CD8-positive, alpha-beta memory T cell (primary cell): ENCODE measurements at places on chromosomes 6 and 20.

DNA sequence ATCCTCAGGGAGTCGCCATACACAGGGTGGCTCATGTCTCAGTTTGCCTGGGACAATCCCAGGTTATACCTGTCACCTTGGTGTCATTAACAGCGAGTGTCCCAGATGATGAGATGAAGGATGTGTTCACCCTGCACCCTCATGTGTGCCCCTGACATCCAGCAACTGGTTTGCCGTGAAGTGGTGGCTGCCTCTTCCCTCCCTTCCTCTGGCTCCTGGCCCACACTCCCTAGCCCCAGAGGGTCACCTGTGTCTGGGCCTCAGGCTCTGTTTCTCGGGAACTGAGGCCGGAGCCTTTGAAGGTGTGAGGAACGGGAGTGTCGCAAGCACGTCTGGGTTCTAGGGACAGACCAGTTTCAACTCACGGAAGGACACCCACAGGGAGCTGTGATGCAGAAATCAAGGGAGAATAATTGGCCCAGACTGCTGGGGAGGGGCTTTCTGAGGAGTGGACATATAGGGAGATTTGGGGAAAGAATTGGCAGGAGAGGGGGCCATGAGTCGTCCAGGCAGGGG is 35.8 kb upstream of the PHACTR3 start:
- H3K4me1 ChIP-seq = peaks cover 9% of the 10 kb centered on the region
- H3K4me3 ChIP-seq = no peak overlapping the region
- H3K36me3 ChIP-seq = no peaks in the 10 kb centered on the region
- H3K27ac ChIP-seq = no peak overlapping the region

GRCh38 chr20:63751471-63752271 is 12.1 kb downstream of the SLC2A4RG start:
- H3K4me3 ChIP-seq = peak overlapping the region; percentile 40
- H3K36me3 ChIP-seq = no peaks in the 10 kb centered on the region
- no peak for DNase-seq

DNA sequence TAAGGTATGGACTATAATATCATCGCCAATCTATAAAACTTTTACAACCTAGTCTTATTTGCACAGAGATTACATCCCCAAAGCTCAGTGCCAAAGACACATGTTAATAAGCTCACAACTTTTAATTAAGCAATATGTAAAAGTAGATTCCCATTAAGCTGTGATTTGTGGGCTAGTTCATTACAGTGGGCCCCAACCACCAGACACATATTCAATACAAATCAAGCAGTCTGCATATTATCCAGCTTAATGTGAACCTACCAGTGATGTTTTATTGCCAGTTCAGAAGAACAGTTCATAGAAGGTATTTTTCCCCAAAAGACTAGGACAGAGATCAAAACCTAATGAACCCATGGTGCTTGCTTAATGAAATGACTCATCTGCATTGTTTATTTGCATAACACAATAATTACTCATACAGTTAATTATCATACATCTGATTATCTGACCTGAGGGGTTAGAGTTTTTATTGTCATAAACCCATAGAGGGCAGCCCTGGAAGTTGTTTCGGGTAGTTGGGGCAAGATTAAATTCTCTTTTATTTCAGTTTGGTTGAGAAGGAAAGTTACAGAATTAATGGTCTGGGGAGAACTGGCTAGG is 831.0 kb downstream of the TFAP2A start:
- no peak overlapping the region for H3K4me3 ChIP-seq
- no peaks in the 10 kb centered on the region for H3K27me3 ChIP-seq
- H3K4me1 ChIP-seq = no peaks in the 10 kb centered on the region
- H3K36me3 ChIP-seq = no peaks in the 10 kb centered on the region

GRCh38 chr20:64166721-64167615 is 2.7 kb downstream of the MYT1 start:
- peaks cover 16% of the 10 kb centered on the region for H3K27me3 ChIP-seq
- no peak for DNase-seq
- no peak overlapping the region for H3K27ac ChIP-seq
- no peak overlapping the region for H3K4me3 ChIP-seq

- DNase-seq = no peak
- no peak overlapping the region for H3K4me3 ChIP-seq
- no peak overlapping the region for H3K27ac ChIP-seq
- H3K4me1 ChIP-seq = no peaks in the 10 kb centered on the region
- no peaks in the 10 kb centered on the region for H3K27me3 ChIP-seq
Observed at GRCh38 chr6:150586850-150587359, 12.8 kb upstream of the PLEKHG1 start.

- DNase-seq = no peak
- H3K27me3 ChIP-seq = no peaks in the 10 kb centered on the region
- H3K4me1 ChIP-seq = no peaks in the 10 kb centered on the region
- no peak overlapping the region for H3K27ac ChIP-seq
Observed at GRCh38 chr6:139832493-139833305, 458.3 kb upstream of the CITED2 start.

- no peak overlapping the region for H3K4me3 ChIP-seq
- no peak for DNase-seq
- no peak overlapping the region for H3K27ac ChIP-seq
Observed at GRCh38 chr6:109686566-109687265, 4.3 kb downstream of the AK9 start.

DNA sequence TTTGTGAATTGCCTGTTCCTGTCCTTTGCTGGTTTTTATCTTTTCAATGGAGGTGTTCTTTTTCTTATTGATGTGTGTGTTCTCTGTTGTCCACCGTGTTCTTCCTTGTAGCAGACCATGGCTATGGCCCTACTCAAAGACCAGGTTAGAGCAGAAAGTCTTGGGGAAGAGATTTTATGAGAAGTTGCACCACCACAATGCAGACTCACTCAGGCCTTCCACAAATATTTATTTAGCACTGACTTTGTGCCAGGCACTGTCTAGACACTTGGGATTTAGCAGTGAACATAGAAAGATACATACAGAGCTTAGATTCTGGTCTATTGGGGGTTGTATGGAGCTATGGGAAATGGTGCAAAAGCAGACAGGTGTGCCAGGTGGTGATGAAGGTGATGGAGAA is 98.8 kb downstream of the DTD1 start:
- no peaks in the 10 kb centered on the region for H3K27me3 ChIP-seq
- no peak for DNase-seq
- H3K4me3 ChIP-seq = no peak overlapping the region
- no peaks in the 10 kb centered on the region for H3K36me3 ChIP-seq

- no peaks in the 10 kb centered on the region for H3K27me3 ChIP-seq
- H3K27ac ChIP-seq = no peak overlapping the region
- DNase-seq = no peak
- no peak overlapping the region for H3K4me3 ChIP-seq
Observed at GRCh38 chr6:109743739-109744138, 52.6 kb downstream of the FIG4 start.

DNA sequence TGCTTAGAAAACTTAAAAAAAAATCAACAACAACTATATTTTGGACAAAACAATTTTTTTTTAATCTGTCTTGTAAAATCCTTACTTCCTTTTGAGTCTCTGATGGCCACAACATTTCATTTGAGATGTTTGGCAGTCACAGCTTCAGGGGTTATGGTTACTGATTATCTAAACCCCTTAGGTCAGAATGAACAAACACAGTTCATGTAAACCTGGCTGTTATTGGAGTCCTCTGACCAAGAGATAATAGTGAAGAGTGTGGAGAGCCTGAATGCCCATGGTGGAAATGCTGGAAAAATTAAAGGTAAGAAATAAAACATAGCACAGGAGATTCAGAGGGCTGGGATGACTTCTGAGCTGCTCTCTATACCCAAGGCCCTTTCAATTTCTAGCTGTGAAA is 38.2 kb downstream of the TMX4 start:
- H3K27me3 ChIP-seq = no peaks in the 10 kb centered on the region
- H3K4me3 ChIP-seq = no peak overlapping the region
- DNase-seq = no peak
- H3K36me3 ChIP-seq = peaks cover 15% of the 10 kb centered on the region
- H3K27ac ChIP-seq = no peak overlapping the region

DNA sequence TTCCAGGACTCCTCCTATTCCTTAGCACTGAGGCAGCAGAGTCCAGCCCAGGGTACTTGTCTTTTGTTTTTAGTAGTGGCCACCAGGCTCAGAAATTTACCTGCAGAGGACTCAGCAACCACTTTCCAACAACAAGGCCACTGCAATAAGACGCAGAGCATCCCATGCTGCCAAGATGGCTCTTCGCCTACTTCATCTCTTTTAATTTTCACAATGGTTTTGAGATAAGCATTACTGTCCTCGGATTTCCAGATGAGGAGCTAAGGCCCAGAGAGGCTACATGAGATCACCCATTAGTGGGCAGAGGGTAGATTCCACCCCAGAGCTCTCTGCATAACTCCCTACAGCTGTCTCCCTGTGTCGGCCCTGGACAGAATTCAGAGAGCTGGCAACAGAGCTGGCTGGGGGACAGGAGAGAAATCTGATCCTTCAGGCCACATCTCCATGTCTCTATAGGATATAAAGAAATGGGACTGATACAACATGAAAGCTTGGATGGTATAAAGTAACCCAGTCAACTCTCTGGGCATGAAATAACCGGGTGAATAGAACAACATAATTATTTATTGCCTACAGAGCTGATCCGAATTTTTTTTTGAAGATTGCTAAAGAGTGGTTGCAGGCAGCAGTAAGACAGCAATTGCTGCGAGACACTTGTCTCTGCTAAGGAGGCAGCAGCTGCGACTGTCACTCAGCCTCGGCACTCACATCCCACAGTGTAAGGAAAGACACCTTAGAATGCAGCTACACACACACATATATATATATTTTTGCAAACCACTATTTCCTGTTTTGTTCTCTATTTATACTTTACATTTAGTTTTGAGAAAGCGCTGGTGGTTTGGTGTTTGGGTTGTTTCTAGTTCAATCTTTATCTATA is 37.2 kb downstream of the SCML4 start:
- no peaks in the 10 kb centered on the region for H3K27me3 ChIP-seq
- no peaks in the 10 kb centered on the region for H3K36me3 ChIP-seq
- peaks cover 85% of the 10 kb centered on the region for H3K4me1 ChIP-seq
- peak; percentile 60 for DNase-seq
- peak overlapping the region; percentile 9 for H3K27ac ChIP-seq
- peak overlapping the region; percentile 33 for H3K4me3 ChIP-seq

GRCh38 chr6:7758456-7758855 is 32.6 kb downstream of the BMP6 start:
- H3K4me3 ChIP-seq = no peak overlapping the region
- no peaks in the 10 kb centered on the region for H3K4me1 ChIP-seq
- no peaks in the 10 kb centered on the region for H3K36me3 ChIP-seq
- H3K27me3 ChIP-seq = no peaks in the 10 kb centered on the region
- DNase-seq = no peak

GRCh38 chr6:43267619-43268354 is 24.5 kb downstream of the TTBK1 start:
- H3K4me3 ChIP-seq = no peak overlapping the region
- DNase-seq = no peak
- H3K36me3 ChIP-seq = no peaks in the 10 kb centered on the region
- H3K27ac ChIP-seq = no peak overlapping the region

DNA sequence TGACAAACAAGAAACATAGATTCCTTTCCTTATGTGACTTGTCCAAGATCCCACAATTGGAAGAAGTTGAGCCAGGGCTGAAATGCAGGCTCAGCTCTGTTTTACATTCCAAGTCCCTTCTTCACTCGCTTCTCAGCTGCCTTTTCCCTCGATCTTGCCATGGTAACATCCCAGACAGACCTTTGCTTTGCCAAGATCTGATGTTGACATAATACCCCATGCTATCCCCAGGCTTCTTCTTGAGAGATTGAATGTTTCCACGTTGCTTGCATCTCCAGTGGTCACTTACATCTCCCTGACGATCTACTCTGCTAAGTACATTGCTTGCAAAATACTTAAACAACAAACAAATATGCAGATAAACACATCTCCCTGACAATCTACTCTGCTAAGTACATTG is 63.5 kb downstream of the TBXT start:
- no peak overlapping the region for H3K27ac ChIP-seq
- no peaks in the 10 kb centered on the region for H3K36me3 ChIP-seq
- H3K4me1 ChIP-seq = no peaks in the 10 kb centered on the region
- H3K4me3 ChIP-seq = no peak overlapping the region

DNA sequence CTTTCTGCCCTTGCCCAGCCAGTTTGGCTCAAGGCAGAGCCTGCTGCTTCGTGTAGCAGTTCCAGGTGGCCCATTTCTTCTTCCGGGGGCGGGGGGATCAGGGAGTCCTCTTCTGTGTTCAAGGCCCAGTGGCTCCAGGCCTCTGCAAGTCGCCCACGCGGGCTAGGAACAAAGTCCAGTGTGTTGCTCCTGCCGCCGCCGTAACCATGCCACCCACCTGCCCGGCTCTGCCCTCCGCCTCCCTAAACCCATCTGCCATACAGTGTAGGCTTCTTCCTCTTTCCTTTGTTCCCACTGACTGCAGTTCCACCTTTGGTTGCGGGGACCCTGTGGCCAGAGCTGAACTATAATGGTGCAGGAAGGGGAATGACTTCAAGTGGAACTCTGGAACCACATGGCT is 43.9 kb upstream of the SRF start:
- no peaks in the 10 kb centered on the region for H3K27me3 ChIP-seq
- no peak overlapping the region for H3K4me3 ChIP-seq
- H3K27ac ChIP-seq = no peak overlapping the region
- H3K4me1 ChIP-seq = no peaks in the 10 kb centered on the region
- no peak for DNase-seq
- H3K36me3 ChIP-seq = no peaks in the 10 kb centered on the region

- no peak overlapping the region for H3K27ac ChIP-seq
- peaks cover 35% of the 10 kb centered on the region for H3K4me1 ChIP-seq
- no peaks in the 10 kb centered on the region for H3K27me3 ChIP-seq
Observed at GRCh38 chr6:11275598-11275997, 43.1 kb upstream of the NEDD9 start.

- H3K27ac ChIP-seq = no peak overlapping the region
- H3K27me3 ChIP-seq = peaks cover 6% of the 10 kb centered on the region
- no peak for DNase-seq
- no peak overlapping the region for H3K4me3 ChIP-seq
- peaks cover under 1% of the 10 kb centered on the region for H3K4me1 ChIP-seq
- no peaks in the 10 kb centered on the region for H3K36me3 ChIP-seq
Observed at GRCh38 chr6:28643017-28643740, 117.5 kb downstream of the GPX5 start.

DNA sequence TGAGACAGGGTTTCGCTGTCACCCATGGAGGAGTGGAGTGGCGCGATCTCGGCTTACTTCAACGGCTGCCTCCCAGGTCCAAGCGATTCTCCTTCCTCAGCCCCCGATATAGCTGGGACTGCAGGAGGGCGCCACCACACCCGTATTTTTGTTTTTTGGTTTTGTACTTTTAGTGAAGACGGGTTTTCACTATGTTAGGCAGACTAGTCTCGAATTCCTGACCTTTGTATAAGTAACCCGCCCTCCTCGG is 115.4 kb upstream of the BTN3A2 start:
- no peaks in the 10 kb centered on the region for H3K27me3 ChIP-seq
- DNase-seq = no peak
- H3K36me3 ChIP-seq = no peaks in the 10 kb centered on the region
- H3K4me1 ChIP-seq = peaks cover 10% of the 10 kb centered on the region
- H3K27ac ChIP-seq = peak overlapping the region; percentile 74

DNA sequence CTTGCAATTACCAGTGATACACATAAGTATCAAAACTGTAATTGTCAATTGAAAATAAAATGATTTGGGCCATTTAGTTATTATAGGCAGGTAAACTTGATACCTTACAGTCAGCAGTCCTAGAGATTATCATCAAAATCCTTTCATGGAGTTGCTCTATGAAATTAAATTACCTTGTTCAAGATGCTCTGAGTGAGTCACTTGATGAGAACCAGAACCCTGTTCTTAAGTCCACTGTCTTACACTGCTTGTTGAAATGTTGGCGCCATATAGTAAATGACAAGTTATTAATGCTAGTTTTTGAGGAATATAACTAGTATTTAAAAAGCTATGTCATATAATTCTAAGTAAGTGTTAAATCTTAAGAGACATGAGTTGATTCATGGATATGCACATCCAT is 37.2 kb upstream of the BAG2 start:
- H3K36me3 ChIP-seq = peaks cover 9% of the 10 kb centered on the region
- DNase-seq = no peak
- H3K27me3 ChIP-seq = no peaks in the 10 kb centered on the region
- H3K4me3 ChIP-seq = no peak overlapping the region
- H3K27ac ChIP-seq = no peak overlapping the region
